Caudate nucleus (tissue), 63 donors: ENCODE measurements at places on chromosomes 1 and 21.
A peak's percentile ranks its signal among the peaks of the same experiment; 100 is the strongest.

- DNase-seq: no peak
Measured at GRCh38 chr1:41610361-41610760, 125.9 kb upstream of the EDN2 start.

DNA sequence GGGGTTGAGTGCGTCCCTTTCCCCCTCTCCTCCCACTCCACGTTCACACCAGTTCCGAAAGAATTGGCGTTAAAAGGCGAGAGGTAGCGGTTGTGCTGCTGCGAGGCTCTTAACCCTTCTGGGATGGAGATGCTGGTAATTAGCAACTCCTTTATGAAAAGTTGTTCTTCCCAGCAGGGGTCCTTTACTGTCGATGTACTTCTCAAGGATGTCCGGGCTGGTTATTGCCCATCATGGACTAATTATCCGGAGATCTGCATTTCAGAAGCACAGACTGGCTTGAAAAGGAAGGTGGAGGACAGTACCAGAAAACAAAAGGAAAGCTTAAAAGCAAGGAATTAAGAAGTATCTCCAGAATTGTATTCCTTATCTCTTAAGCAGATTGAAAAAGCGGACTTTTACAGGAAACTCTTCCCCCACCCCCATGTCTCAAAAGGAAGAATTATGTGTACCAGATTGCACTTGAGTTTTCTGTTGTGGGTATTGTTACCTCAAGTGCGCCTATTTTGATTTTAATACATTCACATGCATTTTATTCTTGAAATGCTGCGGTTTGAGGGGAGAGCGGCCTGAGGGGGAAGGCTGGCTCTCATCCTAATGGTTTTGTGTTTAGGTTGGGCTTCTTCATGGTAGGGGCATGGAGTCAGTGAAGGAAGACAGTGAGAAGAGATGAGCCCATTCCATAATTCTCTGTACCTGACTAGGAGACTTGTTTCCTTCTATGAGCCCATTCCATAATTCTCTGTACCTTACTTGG, 1.5 kb downstream of the AK4 start:
- no peak for DNase-seq

GRCh38 chr1:44650159-44650831, 24.0 kb downstream of the TMEM53 start:
- peak; percentile 39 for DNase-seq

DNA sequence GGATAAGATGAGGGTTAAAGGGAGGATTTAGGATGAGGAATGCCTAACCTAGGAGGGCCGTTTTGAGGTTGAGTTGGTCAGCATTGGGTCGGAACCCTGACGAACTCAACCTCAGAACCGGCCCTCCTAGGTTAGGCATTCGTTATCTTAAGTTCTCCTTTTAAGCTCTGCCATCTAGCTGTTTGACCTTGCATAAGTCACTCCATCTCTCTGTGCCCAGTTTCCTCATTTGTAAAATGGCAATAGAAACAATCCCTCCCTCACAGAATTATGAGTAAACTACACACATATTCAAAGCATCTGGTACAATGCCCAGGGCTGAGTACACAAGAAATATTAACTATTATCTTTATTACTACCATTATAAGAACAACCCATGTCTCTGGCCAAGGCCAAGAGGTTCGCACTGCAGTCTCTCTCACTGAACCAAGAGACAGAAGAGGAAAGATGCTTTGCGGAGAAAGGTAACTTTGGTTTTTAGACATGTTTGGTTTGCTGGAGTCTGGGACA, 4.8 kb downstream of the ABCB10 start:
- no peak for DNase-seq

DNA sequence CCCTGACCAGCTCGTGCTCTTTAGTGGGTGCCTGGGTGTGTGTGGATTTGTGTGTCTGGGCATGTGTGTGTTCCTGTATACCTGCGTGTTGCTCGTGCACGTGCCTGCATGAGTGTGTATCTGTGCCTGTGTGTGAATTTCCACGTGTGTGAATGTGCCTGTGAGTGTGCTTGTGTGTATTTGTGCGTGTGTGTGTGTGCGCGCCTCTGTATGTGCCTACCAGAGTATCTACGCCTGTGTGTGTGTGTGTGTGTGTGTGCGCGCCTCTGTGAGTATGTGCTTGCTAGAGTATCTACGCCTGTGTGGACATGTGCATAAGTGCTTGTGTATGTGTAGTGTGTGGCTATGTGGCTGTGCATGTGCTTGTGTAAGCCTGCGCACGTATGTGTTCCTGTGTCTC, 691 bp upstream of the SELENBP1 start:
- no peak for DNase-seq

DNA sequence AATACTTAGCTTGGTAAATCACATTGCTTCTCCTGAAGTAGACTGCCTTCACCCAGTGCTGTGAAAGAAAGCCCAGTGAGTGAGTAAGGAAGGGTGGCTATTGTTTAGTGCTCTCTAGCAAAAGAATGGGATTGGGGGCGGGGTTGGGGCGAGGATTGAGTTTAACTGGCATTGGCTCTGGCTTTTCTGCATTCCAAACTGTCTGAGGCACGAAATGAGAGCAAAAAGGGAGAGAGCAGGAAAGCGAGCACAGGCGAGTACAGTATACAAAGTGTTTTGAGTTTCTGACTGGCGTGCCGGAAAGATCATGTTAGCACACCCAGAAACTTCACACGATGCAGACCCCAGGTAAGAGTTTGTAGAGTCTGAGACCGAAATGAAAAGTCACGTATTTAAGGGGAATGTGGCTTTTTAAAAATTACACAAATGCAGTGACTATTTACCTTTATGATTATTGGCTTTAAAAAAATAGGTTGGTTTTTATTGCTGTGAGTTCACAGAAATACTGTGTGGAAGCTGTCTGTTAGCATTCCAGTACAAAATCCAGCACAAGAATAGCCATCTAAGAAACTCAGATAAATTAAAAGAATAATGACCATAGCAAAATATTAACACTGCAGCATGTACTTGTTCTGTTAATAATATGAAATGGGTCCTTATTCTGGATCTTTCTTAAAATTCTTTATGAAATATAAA, 155.4 kb downstream of the CLEC20A start:
- DNase-seq: no peak

DNA sequence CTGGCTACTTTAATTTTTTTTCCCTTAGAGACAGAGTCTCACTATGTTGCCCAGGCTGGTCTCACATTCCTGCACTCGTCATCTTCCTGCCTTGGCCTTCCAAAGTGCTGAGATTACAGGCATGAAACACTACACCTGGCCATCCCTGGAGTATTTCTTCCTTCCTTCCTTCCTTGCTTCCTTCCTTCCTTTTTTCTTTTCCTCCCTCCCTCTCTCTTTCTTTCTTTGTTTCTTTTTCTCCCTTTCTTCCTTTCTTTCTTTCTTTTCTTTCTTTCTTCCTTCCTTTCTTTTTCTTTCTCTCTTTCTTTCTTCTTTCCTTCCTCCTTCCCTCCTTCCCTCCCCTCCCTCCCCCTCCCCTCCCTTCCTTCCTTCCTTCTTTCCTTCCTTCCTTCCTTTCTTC, 46.4 kb upstream of the PM20D1 start:
- DNase-seq: no peak

GRCh38 chr1:62746086-62746808, 37.7 kb upstream of the ATG4C start:
- DNase-seq: no peak

DNA sequence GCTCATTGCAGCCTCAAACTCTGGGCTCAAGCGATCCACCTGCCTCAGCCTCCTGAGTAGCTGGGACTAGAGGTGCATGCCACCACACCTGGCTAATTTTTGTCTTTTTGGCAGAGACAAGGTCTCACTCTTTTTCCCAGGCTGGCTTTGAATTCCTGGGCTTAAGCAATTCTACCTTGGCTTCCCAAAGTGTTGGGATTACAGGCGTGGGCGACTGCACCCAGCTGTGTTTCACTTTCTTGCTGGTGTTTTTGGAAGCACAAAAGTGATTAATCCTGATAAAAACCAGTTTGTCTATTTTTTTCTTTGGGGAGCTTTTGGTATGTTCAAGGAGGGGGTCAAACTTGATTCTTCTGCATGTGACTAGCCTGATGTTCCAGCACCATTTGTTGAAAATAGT, 19.3 kb downstream of the RNF11 start:
- DNase-seq: no peak
